HT1080 (cell line): ENCODE measurements at places on chromosomes 4 and X. TPM values are rescaled to one million over a fixed set of nuclear protein-coding genes. Genes with fewer than 3 reads are reported as not detected.
A peak's percentile ranks its signal among the peaks of the same experiment; 100 is the strongest.

DNA sequence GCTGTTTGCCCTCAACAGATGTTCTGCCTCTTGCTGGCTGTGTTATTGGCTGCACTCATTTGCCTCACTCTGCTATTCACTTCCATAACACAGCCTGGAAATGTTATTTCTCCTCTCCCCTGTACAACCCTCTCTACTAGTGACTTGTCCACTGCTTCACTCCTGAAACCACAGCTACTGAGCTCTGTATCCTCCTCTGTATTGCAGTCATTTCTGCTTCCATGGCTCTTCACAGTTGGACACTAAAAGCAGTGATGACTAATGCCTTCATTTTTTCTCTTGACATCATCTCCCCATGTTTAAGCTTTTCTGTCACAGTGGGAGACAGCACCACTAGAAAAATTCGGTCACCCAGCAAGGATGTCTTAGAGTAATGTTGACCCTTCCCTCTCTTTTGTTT is 123.0 kb upstream of the PPP1R2C start:
- peak; percentile 1 for DNase-seq

XAGE1A gene
- 1.7 and 2.2 TPM in 2 replicates for total RNA-seq

- peak; percentile 60 for DNase-seq
Observed at GRCh38 chr4:173371292-173372192, 788 bp downstream of the SAP30 start.

DNA sequence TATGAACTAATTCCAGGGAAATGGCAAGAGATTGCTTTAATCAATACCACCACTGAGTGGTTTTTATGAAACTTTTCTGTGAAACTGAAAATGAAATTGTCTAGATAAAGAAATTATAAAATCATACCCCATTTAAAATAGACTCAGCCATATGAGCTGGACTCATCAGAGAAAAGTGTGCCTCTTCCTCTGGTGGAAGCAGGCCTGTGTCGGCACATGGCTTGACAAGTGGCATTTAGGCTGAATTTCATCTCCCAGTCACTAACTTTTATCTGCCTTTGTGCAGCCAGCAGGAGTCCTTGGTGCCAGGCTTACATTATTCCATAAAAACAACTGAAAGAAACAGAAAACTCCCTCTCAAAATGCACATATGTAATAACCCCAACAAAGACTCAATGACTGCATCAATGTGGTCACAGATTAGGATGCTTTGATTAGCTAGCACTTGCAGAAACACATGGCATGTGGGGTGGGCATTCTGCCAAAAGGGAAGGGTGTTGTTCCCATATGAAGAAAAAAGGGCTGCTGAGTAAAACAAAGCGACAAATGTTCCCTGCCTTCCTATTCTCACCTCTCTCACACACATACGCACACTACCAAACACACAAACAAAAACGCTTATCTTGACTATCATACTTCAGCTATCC is 232.3 kb downstream of the PABPC4L start:
- DNase-seq: peak; percentile 48

HERC5 gene
- 0.20 and 0.95 TPM in 2 replicates for total RNA-seq
